ENCODE measurements at places on chromosomes 4 and X.

DNA sequence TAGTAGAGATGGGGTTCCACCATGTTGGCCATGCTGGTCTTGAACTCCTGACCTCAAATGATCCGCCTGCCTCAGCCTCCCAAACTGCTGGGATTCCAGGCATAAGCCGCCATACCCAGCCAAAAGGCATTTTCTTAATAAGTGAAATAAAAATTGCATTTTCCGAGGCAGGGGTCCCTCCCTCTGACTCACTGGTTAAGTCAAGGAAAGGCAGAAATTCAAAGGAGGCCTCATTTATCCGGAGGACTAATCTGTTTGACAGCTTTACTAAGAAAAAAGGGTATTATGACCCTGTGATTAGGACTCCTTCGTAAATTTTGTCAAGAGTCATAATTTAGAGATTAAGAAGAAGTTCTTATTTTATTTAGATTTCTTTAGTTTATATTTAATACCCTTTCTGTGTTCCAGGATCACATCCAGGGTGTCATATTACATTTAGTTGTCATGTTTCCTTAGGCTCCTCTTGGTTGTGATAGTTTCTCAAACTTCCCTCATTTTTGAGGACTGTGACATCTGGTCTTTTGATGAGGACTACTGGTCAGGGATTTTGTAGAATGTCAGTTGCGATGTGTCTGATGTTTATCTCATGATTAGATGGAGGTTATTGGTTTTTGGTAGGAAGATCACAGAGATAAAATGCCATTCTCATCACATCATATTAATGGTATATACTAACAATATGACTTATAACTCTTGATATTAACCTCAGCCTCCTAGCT, 753.7 kb upstream of the AMOT start:
- no peak for DNase-seq

- DNase-seq, result peak; percentile 50
These were observed 427 bp downstream of the ZNF182 start for GRCh38 chrX:48003367-48003757.

DNA sequence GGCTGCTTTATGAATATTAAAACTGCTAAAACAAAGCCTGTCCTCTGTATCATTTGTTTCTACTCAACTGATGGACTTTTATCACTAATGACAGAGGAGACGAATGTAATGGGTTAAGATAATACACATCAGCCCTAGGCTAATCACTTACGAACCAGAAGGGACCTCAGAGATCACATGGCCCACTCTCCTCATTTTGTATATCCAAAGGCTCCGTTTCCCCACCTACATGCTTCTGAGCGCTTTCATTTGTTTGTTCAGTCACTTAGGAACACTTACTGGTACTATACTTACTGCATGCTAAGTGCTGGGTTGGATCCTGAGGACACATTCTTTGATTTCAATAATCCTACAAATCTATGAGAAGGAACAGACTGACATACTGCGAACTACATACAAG, 169.3 kb downstream of the CEP135 start:
- DNase-seq, result no peak

- DNase-seq, result no peak
These were observed 26.5 kb downstream of the RASGEF1B start for GRCh38 chr4:81445196-81445595.

DNA sequence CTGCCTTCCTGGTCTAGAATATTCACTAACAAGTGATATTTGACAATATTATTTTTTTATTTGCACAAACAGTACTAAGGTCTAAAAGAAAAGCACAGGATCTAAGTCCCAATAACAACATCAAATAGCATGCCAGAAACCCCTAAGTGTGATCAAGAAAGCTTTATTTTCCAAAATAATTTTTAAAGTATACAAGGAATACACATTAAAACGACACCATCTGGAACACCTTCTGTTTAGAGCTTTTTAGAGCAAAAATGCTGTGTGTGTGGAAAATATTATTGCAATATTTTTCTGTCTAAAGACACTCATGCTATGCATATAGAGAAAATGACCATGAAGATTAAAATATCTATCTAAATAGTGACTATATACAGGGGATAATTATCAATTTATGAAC, 103.1 kb downstream of the ARAP2 start:
- DNase-seq, result no peak

- no peak for DNase-seq
These were observed 22.6 kb downstream of the FGFRL1 start for GRCh38 chr4:1033840-1034551.

DNA sequence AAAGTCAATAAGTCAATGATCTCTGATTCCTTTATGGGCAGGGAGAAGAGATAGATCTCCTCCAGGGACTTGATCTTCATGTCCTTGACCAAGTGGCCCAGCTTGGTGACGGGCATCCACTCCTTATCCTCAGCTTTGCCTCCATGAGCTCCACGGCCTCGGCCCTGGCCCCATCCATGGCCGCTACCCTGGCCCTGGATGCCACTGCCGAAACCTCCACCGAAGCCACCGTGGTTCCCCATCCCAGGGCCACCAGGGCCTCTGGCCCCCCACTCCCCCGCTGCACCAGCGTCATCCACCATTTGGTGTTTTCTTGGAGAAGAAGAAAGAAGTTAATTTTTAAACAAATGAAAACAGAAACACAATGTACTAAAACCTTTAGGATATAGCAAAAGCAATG, 518.1 kb downstream of the GRXCR1 start:
- DNase-seq, result no peak

DNA sequence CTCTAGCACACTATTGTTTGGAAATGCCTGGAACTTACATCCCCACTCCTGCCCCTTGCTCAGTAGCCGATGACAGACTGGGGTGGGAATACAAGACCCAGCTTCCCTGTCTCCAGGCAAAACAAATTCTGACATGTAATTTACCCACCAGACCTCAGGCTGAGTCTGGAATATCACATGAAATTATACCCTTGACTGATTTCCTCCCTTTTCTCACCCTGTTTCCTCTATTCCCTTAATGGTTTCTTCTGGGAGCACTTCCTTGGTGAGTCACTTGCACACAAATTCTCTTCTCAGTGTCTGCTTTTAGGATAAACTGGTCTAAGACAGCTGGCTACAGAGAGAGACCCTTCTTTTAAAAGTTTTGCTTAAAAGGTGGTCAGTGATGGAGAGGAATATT, 65.8 kb upstream of the DIPK2B start:
- DNase-seq, result no peak

GRCh38 chr4:152368001-152368400, 167.9 kb downstream of the FBXW7 start:
- no peak for DNase-seq

GRCh38 chrX:113400193-113400704, 559.6 kb upstream of the AMOT start:
- DNase-seq, result no peak

GRCh38 chr4:37693450-37694190, 7.4 kb upstream of the RELL1 start:
- DNase-seq, result no peak

DNA sequence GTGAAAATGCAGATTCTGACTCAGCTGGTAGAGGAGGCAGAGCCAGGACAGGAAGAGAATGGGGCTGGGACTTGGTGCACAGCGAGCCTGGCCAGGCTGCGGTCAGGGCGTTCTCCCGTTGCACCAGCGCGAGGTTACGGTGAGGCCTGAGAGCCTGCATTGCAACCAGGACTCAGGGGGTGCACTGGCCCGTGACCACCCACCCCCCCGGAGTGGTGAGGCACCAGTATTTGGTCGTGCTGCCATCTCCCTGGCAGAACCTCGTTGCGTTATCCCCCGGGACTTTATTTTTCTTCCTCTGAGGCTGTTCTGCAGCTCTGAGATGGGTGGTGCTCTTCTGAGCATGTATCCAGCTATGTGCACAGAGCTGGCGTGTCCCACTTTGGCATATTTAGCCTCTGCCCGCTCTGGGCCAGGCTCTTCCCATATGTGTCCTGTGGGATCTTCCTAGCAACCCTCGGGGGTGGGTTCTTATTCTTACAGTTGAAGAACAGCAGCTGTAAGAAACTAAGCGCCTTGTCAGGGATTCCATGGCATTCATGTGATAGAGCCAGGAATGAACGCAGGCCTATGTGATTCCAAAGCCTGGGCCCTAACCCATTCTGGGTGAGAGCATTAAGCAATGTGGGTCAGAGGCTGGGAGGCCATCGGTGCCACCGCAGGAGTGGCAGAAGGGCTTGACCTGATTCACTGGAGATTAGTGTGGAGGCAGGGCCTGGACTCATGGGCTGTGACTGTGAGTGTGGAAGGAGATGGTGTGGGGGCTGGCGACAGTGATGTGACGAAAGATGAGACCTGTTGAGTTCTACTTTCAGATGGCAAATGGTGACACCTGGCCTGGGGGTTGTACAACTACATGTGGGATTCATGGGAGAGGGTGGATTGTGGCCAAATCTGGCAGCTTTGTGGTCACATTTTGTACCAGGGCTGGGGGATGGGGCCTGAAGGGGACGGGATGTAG, 3.1 kb downstream of the TADA2B start:
- DNase-seq, result no peak

GRCh38 chr4:150348079-150348478, 233.9 kb upstream of the MAB21L2 start:
- no peak for DNase-seq

GRCh38 chrX:143298663-143299241, 218.5 kb downstream of the SPANXN3 start:
- DNase-seq, result no peak

DNA sequence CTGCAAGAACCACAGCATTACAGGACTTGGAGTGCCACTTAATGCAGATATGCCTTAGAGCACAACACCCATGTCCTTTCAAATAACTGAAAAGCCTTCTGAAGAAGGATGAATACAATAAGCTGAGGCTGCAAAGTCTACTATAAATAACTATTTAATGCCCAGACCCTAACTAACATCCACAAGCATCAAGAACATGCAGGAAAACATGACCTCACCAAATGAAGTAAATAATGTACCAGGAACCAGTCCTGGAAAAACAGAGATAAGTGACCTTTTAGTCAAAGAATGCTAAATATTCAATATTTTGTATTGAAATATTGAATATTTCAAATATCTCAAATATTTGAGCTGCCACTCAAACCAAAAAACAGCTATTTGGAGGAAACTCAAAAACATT, 16.9 kb downstream of the ACTRT1 start:
- DNase-seq, result no peak

DNA sequence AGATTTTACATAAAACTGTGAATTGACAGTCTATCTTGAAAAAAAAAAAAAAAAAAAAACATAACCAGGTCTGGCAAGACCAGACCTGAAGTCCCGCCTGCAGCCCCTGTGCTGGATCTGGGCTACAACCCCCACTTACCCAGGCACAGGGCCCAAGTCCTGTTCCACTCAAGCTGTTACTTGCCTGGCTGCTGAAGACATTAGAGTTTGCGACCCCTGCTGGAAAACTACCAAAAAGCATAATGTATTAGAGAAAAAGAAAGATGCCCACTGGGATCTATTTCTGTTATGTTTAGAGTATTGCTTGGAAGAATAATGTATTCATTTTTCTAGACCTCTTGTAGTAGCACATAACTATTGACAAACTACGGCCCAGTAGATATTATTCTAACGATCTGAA, 4.7 kb downstream of the HS3ST1 start:
- no peak for DNase-seq

- DNase-seq, result no peak
These were observed 20.2 kb downstream of the TLR10 start for GRCh38 chr4:38762560-38762959.

GRCh38 chr4:128686810-128687209, 122.7 kb upstream of the JADE1 start:
- no peak for DNase-seq

DNA sequence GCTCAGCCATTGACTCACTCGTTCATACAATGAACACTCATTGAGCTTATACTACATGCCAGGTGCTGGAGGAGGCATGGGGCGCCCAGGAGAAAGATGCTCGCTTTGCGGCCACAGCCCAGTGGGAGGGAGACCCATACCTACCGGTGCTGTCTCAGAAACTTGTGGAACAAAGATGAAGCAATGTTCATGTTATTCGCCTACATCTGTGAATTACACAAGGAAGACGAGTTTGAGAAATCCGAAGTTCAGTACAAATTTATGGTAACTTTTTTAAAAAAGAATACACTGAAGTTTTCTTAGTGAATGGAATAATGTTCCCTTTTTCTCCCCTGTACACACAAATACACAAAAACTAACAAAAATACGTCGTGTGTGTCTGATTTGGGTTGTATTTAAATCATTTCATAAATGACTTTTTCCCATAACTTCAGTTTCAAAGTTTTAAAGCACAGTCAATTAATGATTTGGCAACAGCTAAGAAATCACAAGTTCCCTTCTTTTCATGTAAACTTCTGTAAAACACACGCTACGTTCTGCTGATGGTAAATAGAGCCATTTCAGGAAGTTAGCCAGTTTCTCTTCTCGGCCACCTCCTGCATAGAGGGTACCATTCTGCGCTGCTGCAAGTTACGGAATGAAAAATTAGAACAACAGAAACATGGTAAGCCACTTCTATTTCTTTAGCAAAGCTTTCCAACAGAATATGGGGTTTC, at the start of gene TLR8:
TSS of gene TLR8 (plus strand) at position 575 of the 716 bp plus-strand sequence. CDS start at position 662, 87 bp downstream.
- DNase-seq, result no peak

- no peak for DNase-seq
These were observed 30.6 kb downstream of the USP46 start for GRCh38 chr4:52628543-52628942.

DNA sequence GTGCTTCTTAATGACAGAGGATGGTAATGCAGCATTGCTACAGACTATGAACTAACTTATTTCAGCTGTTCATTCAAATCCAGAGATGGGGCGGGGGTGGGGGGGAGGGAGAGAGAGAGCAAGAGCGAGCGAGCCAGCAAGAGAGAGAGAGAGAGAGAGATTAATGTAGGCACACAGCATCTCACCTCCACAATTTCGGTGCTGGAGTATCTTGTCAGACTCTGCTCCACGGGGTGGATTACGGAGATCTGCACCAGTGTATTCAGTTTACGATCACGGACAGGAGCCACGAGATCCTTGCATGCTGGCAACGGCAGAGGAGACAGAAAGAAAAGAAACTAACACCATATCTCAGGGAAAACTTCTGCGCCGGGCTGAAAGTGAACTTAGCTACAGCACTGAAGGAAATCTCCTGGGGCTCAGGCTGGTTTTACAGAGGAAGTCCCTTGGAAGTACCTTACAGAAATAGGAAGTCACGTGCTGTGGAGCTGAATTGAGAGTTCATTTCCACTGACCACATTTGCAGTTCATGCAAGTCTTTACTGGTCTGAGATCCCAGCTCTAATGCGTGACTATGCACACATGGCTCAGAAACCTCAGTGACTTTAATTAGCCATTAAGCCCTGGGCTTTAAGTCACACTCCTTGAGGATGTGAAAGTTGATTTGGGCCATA, 440.9 kb downstream of the INPP4B start:
- DNase-seq, result peak; percentile 64

DNA sequence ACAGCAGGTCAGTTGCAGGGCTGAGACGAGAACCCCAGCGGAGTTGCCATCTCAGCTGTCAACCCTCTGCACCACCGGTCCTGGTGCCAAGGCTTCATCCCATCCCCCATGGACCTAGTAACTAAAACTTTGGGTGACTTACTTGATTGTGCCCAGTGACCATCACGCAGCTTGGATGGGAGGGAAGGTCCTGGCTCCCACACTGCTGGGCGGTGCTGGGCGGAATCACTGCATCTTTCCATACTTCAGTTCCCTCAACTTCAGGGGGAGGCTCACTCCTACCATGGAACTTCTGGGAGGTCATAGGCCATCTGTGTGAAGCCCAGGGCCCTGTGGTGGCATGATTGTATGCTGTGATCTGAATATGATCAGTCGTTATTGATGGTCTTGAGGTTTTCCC, 26.2 kb upstream of the JAKMIP1 start:
- no peak for DNase-seq

- DNase-seq, result no peak
These were observed 32.5 kb downstream of the MEPE start for GRCh38 chr4:87865288-87865687.

Measured in activated naive CD8-positive, alpha-beta T cell treated with anti-CD3 and anti-CD28 coated beads, Interleukin-2, amount 10 ng/mL, durations not matched to agents 7 days and 5 days (primary cell).